ENCODE measurements at places on chromosomes 13 and 19. TPM values are rescaled to one million over a fixed set of nuclear protein-coding genes. Genes with fewer than 3 reads are reported as not detected.

GRCh38 chr19:29927944-29928625 lies 14.0 kb upstream of the URI1 start:
- H3K36me3 ChIP-seq, result no peaks in the 10 kb centered on the region
- peaks cover 3% of the 10 kb centered on the region for H3K27me3 ChIP-seq
- H3K4me1 ChIP-seq, result no peaks in the 10 kb centered on the region
- no peak for DNase-seq
- H3K27ac ChIP-seq, result no peak overlapping the region

- H3K36me3 ChIP-seq, result no peaks in the 10 kb centered on the region
- H3K27me3 ChIP-seq, result no peaks in the 10 kb centered on the region
- no peak for DNase-seq
Measured at GRCh38 chr19:29836409-29836825, 24.6 kb downstream of the CCNE1 start.

CLDND2 gene
- 0.73 TPM for total RNA-seq

S1PR5 gene
- 0.85 TPM for total RNA-seq

GRCh38 chr13:98892077-98892476 lies 85.8 kb downstream of the DOCK9 start:
- peaks cover 71% of the 10 kb centered on the region for H3K36me3 ChIP-seq
- peaks cover 8% of the 10 kb centered on the region for H3K4me1 ChIP-seq
- H3K27ac ChIP-seq, result no peak overlapping the region
- no peaks in the 10 kb centered on the region for H3K27me3 ChIP-seq

DNA sequence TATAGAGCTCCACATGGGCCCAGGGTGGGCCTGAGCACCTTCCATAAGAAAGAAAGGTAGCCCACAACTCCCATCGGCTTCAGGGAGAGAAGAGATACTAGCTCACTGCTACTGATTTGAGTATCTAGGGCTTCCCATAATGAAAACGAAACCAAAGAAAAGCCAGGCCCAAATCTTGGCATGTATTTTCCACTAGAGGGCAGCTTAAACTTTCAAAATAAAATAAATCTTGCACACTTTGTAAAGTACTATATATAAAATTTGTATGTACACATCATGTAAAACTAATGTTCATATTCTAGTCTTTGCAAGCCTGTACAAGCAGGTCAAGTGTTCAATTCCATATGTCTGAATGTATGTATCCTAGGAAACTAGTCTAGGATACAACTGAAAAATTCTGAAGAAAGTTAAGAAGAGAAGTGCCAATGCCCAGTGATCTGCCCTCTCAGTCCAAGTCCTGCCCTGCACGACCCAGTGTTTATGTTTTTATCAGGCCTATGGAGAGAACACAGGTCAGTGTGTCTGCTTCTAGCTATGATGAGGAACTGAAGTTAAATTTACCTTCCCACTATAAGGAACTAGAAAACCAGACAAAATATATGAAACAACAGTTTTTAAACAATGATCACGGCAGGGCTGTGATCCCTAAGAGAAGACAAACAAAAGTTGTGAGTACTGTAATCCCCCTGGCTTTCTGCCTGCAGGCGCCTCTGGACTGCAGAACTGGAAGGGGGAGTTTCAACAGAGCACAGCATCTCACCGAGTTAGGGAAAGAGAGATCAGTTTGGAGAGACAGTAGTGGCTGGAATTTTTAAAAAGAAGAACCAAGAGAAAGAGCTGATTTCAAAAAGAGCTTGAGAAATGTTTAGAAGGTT lies 475.7 kb downstream of the UQCRFS1 start:
- H3K4me3 ChIP-seq, result no peak overlapping the region
- H3K27ac ChIP-seq, result no peak overlapping the region
- H3K36me3 ChIP-seq, result peaks cover 4% of the 10 kb centered on the region
- H3K4me1 ChIP-seq, result peaks cover 5% of the 10 kb centered on the region
- DNase-seq, result no peak

DNA sequence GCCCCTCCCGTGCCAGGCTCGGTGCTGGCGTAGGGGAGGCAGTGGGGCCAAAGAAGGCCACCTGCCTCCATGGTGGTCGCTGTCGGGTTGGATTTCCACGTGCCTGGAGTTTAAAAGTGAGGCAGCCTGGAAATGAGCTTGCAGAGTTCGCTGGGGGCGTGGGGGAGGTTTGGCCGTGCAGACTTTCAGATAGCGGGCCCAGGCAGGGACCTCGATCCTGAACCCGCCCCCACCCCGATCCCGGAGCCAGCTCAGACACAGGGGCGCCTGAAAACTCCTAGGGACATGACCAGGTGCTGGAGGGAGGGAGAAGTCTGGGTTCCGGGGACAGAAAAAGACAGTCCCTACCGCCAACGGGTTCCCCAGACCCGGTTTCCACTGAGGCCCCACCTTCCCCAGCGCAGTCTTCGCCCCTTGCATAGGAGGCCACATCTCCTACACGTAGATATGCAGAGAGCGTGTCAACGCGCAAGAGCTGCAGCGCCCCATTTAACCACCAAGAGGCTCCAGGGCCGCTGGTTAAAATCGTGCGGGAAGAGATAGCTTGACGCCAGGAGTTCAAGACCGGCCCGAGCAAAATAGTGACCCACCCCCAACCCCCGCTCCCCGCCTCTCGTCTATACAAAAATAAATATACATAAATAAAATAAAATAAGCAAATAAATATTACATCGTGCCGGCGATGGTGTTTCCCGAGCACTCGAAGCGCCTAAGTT lies 8.5 kb downstream of the CCDC8 start:
- no peak overlapping the region for H3K27ac ChIP-seq
- no peak for DNase-seq
- H3K4me3 ChIP-seq, result peak overlapping the region; percentile 75
- peaks cover 84% of the 10 kb centered on the region for H3K27me3 ChIP-seq
- peaks cover 18% of the 10 kb centered on the region for H3K4me1 ChIP-seq
- H3K36me3 ChIP-seq, result no peaks in the 10 kb centered on the region

GRCh38 chr13:25167382-25168174 lies 4.5 kb downstream of the AMER2 start:
- no peak overlapping the region for H3K4me3 ChIP-seq
- H3K4me1 ChIP-seq, result peaks cover 13% of the 10 kb centered on the region
- H3K36me3 ChIP-seq, result no peaks in the 10 kb centered on the region

GRCh38 chr19:46018729-46019251 lies 4.1 kb downstream of the PGLYRP1 start:
- no peaks in the 10 kb centered on the region for H3K36me3 ChIP-seq
- peaks cover 12% of the 10 kb centered on the region for H3K27me3 ChIP-seq
- H3K27ac ChIP-seq, result no peak overlapping the region
- no peak for DNase-seq

DNA sequence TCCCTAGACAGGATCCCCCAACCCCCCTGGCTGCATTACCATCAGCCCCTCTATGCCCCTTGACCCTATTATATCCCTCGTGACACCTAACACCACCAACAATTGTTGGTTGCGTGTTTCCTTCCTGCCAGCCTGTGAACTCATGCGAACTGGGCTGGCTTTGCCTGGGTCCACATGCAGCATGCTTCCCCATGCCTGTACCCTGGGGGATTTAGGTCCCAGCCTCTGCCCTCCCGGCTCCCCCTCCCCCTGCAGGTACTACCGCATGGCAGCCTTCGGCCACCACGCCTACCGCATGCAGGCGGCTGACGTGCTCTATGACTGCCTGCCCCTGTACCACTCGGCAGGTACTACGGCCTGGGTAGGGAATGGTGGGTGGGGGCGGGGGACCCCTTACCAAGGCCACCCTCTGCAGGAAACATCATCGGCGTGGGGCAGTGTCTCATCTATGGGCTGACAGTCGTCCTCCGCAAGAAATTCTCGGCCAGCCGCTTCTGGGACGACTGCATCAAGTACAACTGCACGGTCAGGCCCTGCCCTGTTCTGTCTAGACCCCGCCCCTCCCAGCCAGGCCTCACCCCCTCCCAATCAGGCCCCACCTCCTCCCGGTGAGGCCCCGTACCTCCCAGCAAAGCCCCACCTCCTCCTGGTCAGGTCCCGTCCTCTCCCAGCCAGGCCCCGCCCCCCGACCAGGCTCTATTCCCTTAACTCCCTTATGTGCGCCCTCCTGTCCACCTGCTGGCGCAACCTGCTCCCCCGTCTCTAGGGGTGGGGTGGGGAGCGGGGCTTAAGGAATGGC lies 18.5 kb downstream of the SLC27A1 start:
- H3K36me3 ChIP-seq, result no peaks in the 10 kb centered on the region
- H3K4me3 ChIP-seq, result peak overlapping the region; percentile 85
- peak overlapping the region; percentile 94 for H3K27ac ChIP-seq

GRCh38 chr19:1551068-1552040 lies 16.8 kb downstream of the MEX3D start:
- H3K36me3 ChIP-seq, result no peaks in the 10 kb centered on the region
- H3K27me3 ChIP-seq, result no peaks in the 10 kb centered on the region
- no peak overlapping the region for H3K4me3 ChIP-seq
- H3K4me1 ChIP-seq, result peaks cover 1% of the 10 kb centered on the region
- DNase-seq, result no peak
- H3K27ac ChIP-seq, result no peak overlapping the region

DNA sequence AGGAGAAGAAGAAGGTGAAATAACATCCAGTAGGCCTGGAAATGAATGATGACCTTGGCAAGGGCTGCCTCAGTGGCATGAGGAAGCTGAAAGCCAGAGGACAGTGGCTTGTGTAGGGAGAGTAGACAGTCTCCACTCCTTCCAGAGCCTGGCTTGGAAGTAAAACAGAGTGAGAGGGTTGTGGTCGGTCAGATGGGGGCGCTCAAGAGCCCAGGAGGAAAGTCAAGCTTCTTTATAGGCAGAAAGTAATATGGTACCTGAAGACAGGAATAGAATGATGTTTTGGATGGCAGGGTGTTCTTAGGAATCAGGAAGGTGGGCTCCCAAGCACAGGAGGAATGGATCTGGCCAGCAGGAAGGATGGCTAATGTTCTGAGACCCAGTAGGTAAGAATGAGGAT lies 75.1 kb upstream of the TSC22D1 start:
- peak overlapping the region; percentile 25 for H3K27ac ChIP-seq
- no peak overlapping the region for H3K4me3 ChIP-seq
- H3K27me3 ChIP-seq, result peaks cover 6% of the 10 kb centered on the region
- no peaks in the 10 kb centered on the region for H3K4me1 ChIP-seq
- no peak for DNase-seq
- H3K36me3 ChIP-seq, result no peaks in the 10 kb centered on the region

DNA sequence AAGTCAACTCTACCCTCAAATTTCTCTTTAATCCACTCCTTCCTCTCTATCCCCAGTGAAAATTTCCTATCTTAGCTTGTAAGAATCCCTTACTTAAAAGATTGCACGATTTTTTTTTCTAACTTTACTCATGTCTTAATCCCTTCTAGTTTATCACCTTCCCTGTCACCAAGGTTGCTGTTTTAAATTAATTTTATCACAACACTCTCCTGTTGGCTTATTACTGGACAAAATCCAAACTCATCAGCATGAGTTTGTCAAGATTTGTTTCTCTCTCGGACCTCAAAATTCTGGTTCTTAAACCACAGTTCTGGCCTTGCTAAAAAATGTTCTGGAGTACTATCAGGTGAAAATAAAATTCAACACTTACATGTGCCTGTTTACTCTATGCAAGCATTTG lies 959.1 kb upstream of the SLC10A2 start:
- no peak for DNase-seq
- no peaks in the 10 kb centered on the region for H3K27me3 ChIP-seq
- H3K27ac ChIP-seq, result no peak overlapping the region
- H3K36me3 ChIP-seq, result no peaks in the 10 kb centered on the region

GRCh38 chr19:30319411-30319810 lies 52.8 kb upstream of the ZNF536 start:
- no peaks in the 10 kb centered on the region for H3K36me3 ChIP-seq
- H3K4me1 ChIP-seq, result no peaks in the 10 kb centered on the region
- no peak for DNase-seq
- no peak overlapping the region for H3K27ac ChIP-seq

- H3K4me3 ChIP-seq, result no peak overlapping the region
- no peak overlapping the region for H3K27ac ChIP-seq
- no peaks in the 10 kb centered on the region for H3K27me3 ChIP-seq
- DNase-seq, result no peak
- H3K4me1 ChIP-seq, result no peaks in the 10 kb centered on the region
Measured at GRCh38 chr13:42474954-42475353, 99.0 kb upstream of the TNFSF11 start.

DNA sequence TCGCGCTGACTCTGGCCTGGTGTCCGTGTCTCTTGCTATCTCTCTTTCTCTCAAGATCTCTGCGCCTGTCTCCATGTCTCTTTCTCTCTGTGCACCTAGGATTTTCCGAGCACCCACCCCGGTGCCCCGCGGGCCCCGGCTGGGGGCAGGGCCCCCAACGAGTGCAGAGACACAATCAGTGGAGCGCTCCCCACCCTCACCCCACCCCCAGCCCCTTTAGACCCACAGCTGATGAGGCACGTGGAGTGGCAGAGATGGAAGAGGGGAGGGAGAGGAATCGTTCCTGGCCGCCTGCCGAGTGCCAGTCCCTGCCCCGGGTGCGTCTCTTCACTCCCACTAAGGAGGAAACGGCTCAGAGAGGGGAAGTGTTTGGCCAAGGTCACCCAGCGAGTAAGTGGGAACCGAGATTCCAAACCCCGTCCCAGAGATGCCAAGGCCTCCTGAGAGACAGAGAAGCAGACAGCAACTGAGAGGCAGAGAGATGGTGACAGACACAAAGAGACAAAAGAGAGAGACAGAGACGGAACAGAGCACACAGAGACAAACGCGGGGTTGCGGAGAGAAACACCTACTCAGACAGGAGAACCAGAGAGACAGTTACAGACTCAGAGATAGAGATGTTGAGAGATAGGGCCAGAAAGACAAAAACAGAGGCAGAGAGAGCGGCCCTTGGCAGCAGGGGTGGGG lies 626 bp upstream of the BCL3 start:
- H3K36me3 ChIP-seq, result no peaks in the 10 kb centered on the region
- DNase-seq, result no peak
- H3K27me3 ChIP-seq, result no peaks in the 10 kb centered on the region

All from naive thymus-derived CD8-positive, alpha-beta T cell (primary cell).